ENCODE measurements at places on chromosomes 6 and 20.
A peak's percentile ranks its signal among the peaks of the same experiment; 100 is the strongest.

DNA sequence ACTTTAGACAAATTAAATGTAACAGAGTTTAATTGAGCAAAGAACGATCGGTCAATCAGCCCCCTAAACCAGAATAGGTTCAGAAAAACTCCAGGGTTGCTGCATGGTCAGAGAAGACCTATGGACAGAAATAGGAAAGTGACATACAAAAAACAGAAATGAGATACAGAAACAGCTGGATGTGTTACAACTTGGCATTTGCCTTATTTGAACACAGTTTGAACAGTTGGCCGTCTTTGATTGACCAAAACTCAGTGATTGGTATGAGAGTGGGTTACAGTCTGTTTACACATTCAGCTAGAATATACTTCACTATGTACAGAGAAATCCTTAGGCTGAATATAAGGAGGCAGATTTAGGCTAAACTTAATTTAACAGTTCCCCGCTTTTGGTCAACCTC lies 19.9 kb downstream of the SRSF6 start:
- no peak for DNase-seq

- peak; percentile 74 for DNase-seq
These were observed 725 bp upstream of the ISM1 start for GRCh38 chr20:13220194-13220903.

GRCh38 chr6:161984713-161985112 lies 710.9 kb upstream of the AGPAT4 start:
- no peak for DNase-seq

DNA sequence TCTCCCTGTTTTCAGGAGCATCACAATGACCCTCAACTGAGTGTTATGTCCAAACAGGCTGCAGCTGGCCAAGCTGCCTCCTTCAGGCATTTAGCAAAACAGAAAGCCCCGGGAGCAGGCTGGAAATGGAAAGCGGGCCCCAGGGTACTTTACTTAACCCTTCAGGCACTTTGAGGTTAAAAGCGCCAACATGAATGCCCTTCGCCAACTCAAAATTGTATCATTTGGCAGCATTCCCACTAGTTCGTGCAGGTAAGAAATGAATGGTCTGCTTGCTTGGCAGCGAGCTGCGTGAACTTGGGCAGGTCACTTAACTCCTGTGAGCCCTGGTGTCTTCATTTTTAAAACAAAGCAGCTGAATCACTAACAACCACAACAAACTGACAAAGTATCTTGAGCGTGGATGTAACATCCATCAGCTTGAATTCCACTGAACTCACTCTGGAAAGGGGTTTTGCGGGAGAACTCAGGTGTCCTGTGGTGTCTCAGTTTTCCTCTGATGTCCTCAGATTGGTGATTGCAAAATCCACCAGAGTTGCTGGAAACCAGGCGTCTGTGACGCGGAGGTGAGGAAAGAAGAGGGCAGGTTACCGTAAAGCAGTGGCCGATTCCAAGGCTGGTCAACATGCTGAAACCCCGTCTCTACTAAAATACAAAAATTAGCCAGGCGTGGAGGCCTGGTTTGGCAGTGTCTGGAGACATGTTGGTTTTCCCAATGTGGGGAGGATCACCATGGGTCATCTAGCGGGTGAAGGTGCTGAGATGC lies 118.8 kb upstream of the ZNF217 start:
- DNase-seq, result no peak

GRCh38 chr20:47008842-47009518 lies 114.3 kb downstream of the EYA2 start:
- DNase-seq, result no peak

DNA sequence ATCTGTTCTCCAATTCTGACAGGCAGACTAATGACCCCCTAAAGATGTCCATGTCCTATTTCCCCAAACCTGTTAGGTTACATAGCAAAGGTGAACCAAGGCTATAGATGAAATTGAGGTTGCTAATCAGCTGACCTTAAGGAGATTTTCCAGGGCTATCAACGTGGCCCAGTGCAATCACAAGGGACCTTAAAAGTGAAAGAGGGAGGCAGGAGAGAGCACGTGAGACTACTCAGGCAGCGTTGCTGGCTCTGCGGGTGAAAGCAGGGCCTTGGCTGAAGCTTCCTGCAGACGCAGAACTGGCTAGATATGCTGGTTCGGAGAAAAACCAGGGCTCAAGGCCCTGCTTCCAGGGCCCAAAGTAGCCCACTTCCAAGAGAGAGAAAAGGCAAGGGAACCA lies 78.7 kb downstream of the NCOA7 start:
- DNase-seq, result no peak

GRCh38 chr20:13183005-13183404 lies 38.1 kb upstream of the ISM1 start:
- no peak for DNase-seq

GRCh38 chr6:40822619-40823018 lies 216.4 kb downstream of the UNC5CL start:
- DNase-seq, result no peak

- DNase-seq, result no peak
These were observed 60.7 kb upstream of the RNF24 start for GRCh38 chr20:4076033-4076432.

GRCh38 chr6:111032484-111033140 lies 50.8 kb downstream of the RPF2 start:
- DNase-seq, result no peak
